CD8-positive, alpha-beta memory T cell (primary cell): ENCODE measurements at places on chromosomes 2 and 18.

DNA sequence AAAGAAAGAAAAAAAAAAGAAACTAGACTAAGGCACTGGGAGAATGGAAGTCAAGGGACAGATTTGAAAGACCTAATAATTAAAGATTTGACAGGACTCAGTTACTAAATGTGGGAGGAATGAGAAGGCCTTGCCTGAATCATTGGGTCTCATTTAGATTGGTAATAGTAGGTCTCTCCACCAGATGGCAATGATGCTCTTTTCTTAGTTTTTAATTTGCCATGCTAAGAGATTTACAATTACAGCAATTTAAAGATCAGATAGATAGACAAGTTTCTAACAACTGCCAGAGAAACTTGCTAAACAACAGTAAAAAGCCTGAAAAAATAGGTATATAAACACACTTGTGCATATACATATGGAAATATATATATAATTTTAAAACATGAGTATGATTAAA is 153.0 kb downstream of the TMEM247 start:
- DNase-seq: no peak
- H3K4me3 ChIP-seq: no peak overlapping the region
- H3K36me3 ChIP-seq: no peaks in the 10 kb centered on the region
- no peaks in the 10 kb centered on the region for H3K27me3 ChIP-seq
- no peak overlapping the region for H3K27ac ChIP-seq

GRCh38 chr18:61699397-61700110 is 193.3 kb downstream of the RNF152 start:
- H3K4me1 ChIP-seq: no peaks in the 10 kb centered on the region
- no peaks in the 10 kb centered on the region for H3K36me3 ChIP-seq
- DNase-seq: no peak
- H3K27me3 ChIP-seq: no peaks in the 10 kb centered on the region
- no peak overlapping the region for H3K27ac ChIP-seq

DNA sequence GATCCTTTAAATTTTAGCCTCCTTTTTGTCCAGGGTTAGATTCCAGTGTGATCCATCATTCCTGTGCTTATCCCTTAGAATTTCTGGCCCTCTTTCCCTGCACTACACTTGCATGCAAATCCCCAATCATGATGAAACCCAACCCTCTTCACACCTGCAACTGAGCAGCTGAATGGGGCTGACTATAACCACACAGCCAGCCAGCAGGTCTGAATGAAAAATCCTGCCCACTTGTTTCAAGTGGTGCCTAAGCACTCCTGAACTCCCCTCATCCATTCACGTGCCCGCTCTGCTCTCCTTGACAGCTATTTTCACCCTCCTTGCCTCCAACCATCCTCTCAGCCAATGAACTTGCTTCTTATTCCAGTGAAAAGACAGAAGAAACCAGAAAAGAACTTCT is 80.5 kb upstream of the AFF3 start:
- no peak overlapping the region for H3K4me3 ChIP-seq
- no peaks in the 10 kb centered on the region for H3K36me3 ChIP-seq
- no peak overlapping the region for H3K27ac ChIP-seq
- H3K4me1 ChIP-seq: no peaks in the 10 kb centered on the region

DNA sequence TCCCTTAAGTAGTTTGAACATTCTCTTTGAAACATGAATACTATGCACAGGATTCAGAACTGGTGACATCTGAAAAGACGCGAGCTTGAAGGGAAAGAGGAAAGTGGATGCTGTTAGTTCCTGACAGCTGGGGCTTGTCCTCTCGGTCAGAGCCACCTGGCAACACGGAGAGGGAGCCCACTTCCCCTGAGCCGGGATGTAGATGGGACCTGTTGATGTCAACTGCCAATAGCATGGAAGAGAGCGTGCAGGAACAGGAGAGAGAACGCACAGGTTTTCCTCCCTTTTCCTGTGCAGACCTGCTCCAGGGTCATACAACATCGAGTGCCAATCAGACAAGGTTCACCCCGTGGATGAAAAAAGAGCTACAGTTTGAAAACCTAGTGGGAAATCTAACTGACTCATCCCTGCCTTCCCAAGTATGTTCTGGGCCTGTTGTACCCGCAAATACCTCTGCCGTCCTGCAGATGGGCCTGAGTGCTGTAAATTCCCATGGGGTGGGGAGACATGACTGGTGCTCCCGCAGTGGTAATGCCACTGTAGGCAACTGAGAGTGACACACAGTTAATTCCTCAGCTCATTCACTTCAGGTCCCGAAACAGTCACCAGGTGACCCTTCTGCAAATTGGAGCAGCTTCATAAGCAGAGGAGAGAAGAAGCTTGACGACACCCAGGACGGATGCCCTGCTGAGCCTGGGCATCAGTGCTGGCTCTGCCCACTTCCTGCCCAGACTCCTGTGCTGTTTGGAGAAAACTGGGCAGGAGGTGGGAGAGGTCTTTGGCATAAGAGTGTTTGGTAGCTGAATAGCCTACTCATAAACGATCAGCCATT is 13.9 kb upstream of the MBP start:
- no peak for DNase-seq
- no peak overlapping the region for H3K27ac ChIP-seq
- peaks cover 16% of the 10 kb centered on the region for H3K4me1 ChIP-seq
- no peaks in the 10 kb centered on the region for H3K36me3 ChIP-seq
- no peaks in the 10 kb centered on the region for H3K27me3 ChIP-seq
- no peak overlapping the region for H3K4me3 ChIP-seq

DNA sequence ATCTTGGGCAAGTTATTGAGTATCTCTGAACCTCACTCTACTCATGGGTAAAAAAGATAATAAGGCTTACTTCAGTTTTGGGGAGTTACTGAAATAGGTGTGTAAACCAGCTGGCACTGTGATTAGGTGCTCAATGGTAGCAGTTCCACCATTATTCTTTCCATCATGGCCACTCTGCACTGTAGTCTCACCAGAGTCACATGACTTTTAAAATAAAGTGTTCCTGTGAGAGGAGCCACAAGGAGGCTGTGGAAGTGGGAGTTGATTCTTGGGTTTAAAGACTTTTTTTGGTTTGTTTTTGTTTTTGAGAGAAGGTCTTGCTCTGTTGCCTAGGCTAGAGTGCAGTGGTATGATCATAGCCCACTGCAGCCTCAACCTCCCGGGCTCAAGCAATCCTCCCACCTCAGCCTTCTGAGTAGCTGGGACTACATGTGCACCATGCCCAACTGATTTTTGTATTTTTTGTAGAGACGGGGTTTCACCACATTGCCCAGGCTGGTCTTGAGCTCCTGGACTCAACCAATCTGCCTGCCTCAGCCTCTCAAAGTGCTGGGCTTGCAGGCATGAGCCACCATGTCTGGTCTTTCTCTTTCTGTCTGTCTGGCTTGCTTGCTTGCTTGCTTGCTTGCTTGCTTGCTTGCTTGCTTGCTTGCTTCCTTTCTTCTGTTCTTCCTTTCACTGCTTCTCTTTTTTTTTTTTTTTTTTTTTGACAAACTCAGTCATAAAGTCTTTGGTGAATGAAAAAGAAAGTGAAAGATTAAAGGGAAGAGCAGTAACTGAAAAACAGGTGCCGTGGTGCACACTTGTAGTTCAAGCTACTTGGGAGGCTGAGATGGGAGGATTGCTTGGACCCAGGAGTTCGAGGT is 21.2 kb upstream of the ACVR1 start:
- H3K4me1 ChIP-seq: peaks cover 69% of the 10 kb centered on the region
- H3K4me3 ChIP-seq: peak overlapping the region; percentile 33
- DNase-seq: peak; percentile 64
- peak overlapping the region; percentile 45 for H3K27ac ChIP-seq
- no peaks in the 10 kb centered on the region for H3K27me3 ChIP-seq
- no peaks in the 10 kb centered on the region for H3K36me3 ChIP-seq

DNA sequence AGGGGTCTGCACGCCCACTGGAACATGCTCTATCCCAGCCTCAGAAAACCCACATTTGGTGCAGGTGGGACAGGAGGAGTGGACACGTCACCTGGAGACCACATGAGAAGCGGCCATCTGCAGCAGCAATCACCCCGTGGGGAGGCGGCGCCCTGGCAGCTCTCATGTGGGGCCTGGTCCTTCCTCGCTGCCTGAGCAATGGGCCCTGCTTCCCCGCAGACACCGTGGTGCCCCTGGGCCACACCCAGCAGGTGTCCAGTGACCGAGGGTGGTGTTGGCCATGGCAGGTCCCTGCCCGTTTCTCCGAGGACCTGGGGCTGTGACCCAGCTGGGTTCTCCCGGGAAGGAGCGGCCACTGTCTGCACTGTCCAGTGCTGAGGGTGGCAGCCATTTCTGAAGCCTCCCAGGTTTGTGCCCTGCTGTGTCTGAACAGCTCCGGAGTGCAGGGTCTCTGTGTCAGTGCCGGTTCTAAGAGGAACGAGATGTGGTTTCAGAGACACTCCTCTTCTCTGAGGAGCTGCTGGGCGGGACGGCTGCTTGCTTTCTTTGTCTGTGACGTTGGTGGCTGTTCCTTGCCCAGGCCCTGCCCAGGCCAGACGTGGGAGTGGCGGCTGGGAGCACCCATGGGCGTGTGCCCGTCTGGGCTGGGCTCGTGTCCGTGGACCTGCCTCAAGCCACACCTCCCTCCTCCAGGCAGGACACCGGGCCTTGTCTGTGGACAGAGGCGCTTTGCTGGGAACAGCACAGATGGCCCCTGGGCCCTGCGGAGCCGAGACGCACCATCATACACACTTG is 44.8 kb downstream of the NFATC1 start:
- H3K4me3 ChIP-seq: no peak overlapping the region
- H3K27me3 ChIP-seq: no peaks in the 10 kb centered on the region
- no peak for DNase-seq
- peaks cover 18% of the 10 kb centered on the region for H3K4me1 ChIP-seq

- no peaks in the 10 kb centered on the region for H3K36me3 ChIP-seq
- H3K4me3 ChIP-seq: no peak overlapping the region
- no peaks in the 10 kb centered on the region for H3K27me3 ChIP-seq
- no peak overlapping the region for H3K27ac ChIP-seq
Measured at GRCh38 chr2:127807678-127808353, 3.2 kb downstream of the WDR33 start.
